ENCODE measurements at places on chromosomes 1 and 21.

- DNase-seq = no peak
These were observed 110.1 kb upstream of the DPYD start for GRCh38 chr1:98030976-98031375.

DNA sequence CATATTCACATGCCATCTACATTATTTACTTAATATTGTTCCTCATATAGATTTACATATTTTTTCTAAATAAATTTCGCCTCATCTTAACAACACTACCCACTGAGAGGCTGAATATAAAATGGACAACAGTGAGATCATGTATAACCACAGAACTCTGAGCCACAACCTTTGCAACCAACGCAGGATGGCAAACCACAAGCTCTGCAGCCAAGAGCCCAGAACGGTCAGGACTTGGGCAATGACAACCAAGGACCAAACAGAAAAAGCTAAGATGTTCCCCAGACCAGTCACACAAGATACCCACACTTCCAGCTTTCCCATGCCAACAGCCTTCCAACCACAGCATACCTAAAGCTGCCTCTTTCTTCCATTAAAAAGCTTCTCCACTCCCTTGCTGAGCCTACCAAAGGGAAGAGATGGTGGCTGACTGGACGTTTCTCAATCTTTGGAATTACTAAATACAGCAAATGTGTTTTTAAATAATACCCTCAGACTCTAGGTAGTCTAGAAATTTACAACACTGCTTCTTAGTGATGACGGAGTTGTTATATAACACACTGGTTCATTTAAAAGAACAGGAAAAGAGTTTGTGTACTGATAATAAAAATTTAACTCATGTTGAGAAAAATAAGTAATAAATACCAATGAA is 117.9 kb downstream of the AKT3 start:
- no peak for DNase-seq

- no peak for DNase-seq
These were observed 15.9 kb upstream of the RAB4A start for GRCh38 chr1:229254910-229255541.

DNA sequence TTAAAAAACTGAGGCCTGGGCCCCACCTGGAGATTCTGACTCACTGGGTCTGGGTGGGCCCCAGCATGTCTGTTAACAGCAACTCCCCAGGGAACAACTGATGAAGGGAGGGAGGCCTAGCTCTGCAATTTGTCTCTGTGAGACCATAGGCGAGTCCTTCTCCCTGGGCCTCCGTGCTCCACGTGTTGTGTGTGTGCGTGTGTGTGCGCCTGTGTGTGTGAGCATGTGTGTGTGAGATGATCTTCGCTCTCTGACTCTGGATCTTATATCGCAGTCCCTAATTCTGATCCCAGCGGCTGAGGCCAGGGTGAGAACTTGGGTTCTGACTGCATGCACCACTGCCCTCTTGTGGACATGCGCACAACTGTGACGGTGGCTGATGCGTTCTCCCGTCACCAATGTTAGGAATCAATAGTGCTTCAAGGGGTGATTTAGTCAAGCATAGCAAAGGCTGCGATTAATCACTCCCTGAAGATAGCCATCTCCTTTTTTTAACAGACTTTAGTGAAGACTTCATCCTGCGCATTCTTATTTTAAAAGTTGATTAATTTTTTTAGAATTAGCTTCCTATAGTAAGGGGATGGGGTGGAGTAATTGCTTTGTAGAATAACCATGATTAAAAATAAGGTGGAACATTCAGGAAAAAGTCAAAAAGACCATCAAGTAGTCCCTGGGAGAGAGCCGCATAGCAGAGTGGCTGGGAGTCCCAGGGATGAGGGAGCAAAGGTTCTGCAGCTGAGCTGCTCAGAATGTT is 62.4 kb upstream of the USP24 start:
- DNase-seq = peak; percentile 87

GRCh38 chr1:210747890-210748289 is 386.1 kb downstream of the KCNH1 start:
- DNase-seq = no peak

- no peak for DNase-seq
These were observed 110.4 kb downstream of the PATJ start for GRCh38 chr1:61852670-61853015.

DNA sequence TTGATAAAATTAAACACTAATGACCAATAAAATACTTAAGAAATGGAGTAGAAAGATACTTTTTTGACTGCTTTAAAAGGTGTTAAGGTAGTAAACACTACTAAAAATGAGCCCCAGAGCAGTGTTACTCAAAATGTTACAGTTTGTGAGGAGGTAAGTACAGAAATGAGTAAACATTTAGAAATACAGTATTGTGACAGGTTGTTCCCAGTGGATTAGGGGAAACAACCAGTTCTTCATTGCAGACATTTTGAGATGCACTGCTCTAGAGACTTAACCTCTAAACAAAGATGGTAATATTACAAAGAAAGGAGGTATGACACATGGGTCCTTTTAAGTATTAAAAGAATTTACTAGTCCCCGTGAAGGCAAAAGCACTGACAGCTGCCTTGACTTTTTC is 12.7 kb downstream of the DHX9 start:
- DNase-seq = no peak

DNA sequence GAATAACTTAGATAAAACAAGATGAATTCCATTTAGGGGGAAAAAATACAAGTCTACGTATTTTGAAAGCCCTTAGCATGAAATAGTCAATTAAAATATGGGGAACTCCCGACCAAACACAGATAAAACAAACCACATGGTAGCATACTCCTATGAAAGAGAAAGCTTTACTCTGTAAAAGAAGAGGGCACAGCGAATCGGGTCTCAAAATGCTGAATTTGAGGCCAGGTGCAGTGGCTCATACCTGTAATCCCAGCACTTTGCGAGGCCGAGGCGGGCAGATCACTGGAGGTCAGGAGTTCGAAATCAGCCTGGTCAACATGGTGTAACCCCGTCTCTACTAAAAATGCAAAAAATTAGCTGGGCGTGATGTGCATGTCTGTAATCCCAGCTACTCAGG is 116.9 kb upstream of the TIAM1 start:
- no peak for DNase-seq

- DNase-seq = peak; percentile 4
These were observed 390 bp downstream of the ZFP69B start for GRCh38 chr1:40450495-40451237.

DNA sequence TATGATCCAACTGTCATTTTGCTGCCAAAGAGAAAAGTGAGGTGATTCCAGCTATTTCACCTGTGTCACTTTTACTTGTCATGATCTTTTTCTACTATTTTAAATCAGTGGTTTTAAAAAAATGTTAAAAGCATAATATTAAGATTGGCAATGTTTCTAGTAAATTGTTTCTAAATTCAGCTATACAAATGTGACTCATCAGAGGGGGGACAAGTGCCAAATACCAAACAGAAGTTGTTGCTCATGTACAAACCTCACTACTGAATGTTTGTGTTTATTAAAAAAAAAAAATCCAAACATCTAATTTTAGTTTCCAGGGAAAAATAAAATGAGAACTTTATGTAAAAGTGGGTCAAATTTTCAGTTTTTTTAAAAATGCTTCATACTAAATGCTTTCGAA is 346.2 kb upstream of the SNX7 start:
- DNase-seq = no peak
